Smooth muscle cell of the brain vasculature (primary cell): ENCODE measurements at places on chromosomes 16 and 17.

- no peak for DNase-seq
Measured at GRCh38 chr16:8764525-8765250, 32.8 kb downstream of the TMEM186 start.

DNA sequence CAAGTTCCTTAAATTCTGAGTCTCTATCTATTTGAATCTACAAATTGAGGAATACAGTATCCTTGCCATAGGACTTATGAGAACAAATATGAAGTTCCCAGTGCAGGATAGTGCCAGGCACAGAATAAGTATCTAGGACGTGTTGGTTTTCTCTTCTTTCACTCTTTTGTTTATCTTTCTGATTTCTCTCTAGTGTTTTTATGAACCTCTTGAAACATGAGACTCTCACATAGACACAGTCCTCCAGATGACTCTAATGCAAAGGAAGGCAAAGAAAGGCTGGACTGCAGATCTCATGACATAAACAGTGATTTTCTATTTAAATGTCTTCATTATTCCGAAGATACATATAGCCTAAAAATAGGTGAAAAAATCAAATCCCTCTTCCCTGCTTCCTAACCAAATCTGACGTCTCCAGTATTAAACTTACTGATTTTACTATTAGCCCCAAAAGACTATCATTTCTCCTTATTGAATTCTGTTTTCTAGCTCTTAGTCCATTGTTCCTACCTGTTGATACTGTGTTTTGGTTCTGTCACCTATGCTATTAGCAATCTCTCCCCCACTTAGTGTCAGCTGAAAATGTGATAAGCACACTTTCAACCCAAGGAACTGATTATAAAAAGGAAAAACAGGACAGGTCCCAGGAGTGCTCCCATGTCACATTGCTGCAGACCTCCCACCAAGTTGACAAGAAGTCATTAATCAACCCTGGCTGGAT lies 24.9 kb upstream of the ADAMTS18 start:
- no peak for DNase-seq

DNA sequence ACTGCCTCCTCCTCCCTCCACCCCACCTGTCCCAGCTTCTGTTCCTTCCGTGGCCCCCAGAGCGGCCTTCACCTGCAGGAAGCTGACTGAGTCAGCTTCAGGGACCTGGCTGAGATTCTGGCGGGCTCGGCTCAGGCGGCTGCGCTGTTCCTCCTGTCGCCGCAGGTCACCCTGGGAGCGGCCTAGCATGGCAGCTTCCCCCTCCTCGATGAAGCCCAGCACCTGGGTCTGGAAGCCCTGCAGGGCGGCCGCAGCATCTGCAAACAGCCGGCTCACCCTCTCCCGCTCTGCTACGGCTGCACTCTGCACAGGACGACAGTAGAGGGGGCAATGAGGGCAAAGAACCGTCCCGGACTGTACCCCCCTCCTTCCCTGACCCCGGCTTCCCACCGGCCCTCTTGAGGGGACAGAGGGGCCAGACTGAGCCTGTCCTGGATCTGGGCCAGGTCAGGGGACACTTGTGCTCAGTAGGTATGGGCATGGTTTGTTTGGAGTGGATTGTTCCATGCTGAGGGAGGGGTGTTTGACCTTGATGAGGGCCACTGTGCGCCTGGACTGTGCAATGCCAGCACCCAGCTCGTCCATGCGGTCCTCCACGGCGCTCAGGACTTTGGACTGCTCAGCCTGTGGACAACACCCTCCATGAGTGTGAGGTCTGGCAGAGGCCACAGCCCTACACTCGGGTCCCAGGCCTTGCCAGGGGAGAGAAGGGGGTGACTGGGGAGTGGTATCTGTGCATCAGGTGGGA lies 2.0 kb downstream of the TRIM47 start:
- no peak for DNase-seq

- no peak for DNase-seq
Measured at GRCh38 chr17:55023626-55024025, 55.1 kb downstream of the STXBP4 start.
